Kidney glomerular epithelial cell (primary cell): ENCODE measurements at places on chromosomes 1 and 21.

- DNase-seq, result no peak
Measured at GRCh38 chr1:15440357-15440756, 2.1 kb downstream of the CTRC start.

GRCh38 chr21:29406385-29406784 is 107.7 kb downstream of the BACH1 start:
- no peak for DNase-seq

- no peak for DNase-seq
Measured at GRCh38 chr1:65156910-65157545, 9.0 kb downstream of the AK4 start.

DNA sequence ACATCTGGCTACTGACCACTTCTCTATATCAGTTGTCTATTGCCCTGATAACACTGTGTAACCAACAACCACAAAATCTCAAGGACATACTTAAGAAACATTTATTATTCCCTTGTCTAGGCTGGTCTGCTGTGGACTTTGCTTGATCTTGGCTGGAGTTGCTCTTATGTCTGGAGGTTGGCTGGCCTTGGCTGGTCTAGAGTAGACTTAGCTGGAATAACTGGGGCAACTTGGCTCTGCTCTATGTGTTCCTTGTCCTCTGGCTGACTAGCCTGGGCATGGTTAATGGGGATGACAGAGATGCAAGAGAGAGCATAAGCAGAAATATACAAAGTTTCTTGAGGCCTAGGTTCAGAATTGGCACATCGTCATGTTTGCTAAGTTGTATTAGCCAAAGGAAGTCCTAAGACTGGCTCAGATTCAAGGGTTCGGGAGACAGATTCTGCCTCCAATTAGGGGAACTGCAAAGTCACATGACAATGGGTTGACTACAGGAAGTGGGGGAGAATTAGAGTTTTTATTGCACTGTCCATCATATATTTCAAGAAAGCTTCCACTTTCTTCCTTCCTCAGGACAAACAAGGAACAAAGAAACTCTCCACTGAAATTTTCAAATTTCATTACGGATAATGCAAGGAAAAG is 61.4 kb upstream of the HMCN1 start:
- no peak for DNase-seq

GRCh38 chr1:240611619-240612480 is at the start of gene GREM2:
Gene GREM2, minus strand, starts transcription at chr1:240612155. Its CDS starts 118,680 bp downstream, at chr1:240493475.
- DNase-seq, result peak; percentile 36

- DNase-seq, result no peak
Measured at GRCh38 chr1:188043536-188044245, 1214.9 kb downstream of the PLA2G4A start.

GRCh38 chr1:71823708-71824305 is 458.5 kb downstream of the NEGR1 start:
- no peak for DNase-seq

DNA sequence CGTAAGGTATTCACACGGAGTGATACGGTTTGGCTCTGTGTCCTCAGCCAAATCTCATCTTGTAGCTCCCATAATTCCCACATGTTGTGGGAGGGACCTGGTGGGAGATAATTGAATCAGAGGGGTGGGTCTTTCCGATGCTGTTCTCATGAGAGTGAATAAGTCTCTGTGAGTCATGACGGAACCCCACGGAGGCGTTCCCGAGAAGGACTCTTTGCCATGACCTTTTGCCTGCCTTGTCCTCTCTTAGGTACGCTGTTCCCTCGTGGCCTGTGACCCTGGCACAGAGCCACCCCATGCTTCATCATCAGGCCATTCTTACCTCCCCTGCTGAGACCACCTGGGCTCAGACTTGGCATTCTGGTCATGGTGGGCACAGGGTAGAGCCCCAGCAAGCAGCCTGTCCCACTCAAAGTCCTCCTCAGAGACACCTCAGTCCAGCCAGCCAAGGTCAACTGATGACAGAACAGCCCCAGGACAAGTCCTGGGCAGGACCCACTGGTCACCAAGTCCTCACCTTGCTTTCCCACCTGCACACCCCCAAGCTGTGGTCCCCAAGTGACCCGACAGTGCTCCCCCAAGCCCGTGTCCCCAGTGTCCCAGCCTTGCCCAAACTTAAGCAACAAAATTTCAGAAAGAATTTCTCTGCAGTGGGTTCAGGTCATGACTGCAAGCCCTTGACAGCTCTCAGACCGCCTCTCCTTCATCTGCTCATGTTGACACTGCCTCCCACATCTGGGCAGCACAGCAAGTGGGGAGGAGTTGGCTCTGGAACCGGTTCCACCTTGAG is 158.4 kb downstream of the ACTL8 start:
- DNase-seq, result no peak

GRCh38 chr1:245256528-245256927 is 101.7 kb downstream of the KIF26B start:
- no peak for DNase-seq

DNA sequence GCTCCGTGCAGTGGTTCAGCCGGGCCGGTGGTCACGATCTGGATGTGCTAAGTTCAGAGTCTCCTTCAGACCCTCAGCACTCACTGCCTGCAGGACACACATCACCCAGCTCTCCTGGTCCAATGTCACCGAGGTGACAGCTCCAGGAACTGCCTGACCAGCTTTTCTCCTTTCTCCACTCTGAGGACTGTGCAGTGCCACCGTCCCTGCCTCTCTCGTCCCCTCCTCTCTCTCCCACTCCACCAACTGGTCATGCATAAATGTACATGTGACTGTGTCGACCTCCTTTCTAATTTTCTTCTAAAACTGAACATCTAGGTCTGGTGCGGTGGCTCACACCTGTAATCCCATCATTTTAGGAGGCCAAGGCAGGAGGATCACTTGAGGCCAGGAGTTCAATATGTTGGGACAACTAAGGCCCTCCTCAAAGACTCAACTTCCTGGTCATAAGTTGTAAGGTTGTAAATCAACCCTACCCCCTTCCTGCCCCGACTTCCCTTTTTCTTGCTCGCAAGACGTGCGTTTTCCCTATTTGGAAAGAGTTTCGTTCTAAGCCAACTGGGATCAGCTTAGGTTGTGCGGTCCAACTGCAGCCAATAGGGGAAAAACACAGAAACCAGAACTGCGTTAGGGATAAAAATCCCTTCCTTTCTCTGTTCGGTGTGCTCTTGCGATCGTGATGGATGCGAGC is 53.1 kb downstream of the MEGF6 start:
- no peak for DNase-seq

GRCh38 chr21:39885119-39885848 is 18.0 kb downstream of the PCP4 start:
- peak; percentile 57 for DNase-seq

- peak; percentile 13 for DNase-seq
Measured at GRCh38 chr1:202807926-202808757, at the start of gene KDM5B. Gene KDM5B, minus strand, starts transcription at chr1:202808421. Its CDS starts 116 bp downstream, at chr1:202808305.

GRCh38 chr1:44239331-44239960 is 26.2 kb downstream of the DMAP1 start:
- no peak for DNase-seq

GRCh38 chr1:8211883-8212579 is 105.9 kb upstream of the SLC45A1 start:
- DNase-seq, result peak; percentile 68

GRCh38 chr21:43971201-43971991 is 40.7 kb upstream of the TRAPPC10 start:
- no peak for DNase-seq

GRCh38 chr1:27544834-27545233 is 54.9 kb upstream of the WASF2 start:
- DNase-seq, result no peak

GRCh38 chr1:183645531-183645930 is 7.6 kb downstream of the APOBEC4 start:
- DNase-seq, result no peak

GRCh38 chr1:95641386-95641785 is 407.4 kb downstream of the RWDD3 start:
- no peak for DNase-seq

- no peak for DNase-seq
Measured at GRCh38 chr1:223886516-223886921, 40.8 kb upstream of the TP53BP2 start.

GRCh38 chr21:34593954-34594531 is 20.9 kb downstream of the RCAN1 start:
- no peak for DNase-seq

DNA sequence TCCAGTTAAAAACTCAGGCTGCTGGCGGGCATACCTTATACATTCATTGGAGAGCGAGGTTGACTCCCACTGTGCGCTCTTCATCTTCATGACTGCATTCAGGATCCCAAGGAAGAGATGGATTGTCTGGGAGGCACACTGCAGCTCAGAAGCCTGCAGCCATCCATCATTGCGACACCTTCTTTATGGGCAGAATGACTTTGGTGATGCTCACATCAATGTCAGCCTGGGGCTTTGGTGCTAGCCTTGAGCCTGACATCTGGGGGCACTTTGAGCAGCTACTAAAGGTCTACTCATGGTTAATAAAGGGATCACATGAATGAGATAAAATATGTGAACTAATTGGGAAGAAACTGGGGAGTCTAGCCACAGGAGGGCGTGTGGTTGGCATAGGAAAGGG is 229.3 kb downstream of the PRDM2 start:
- no peak for DNase-seq

GRCh38 chr1:54624466-54625464 is 1.4 kb upstream of the FAM151A start:
- no peak for DNase-seq

- peak; percentile 70 for DNase-seq
Measured at GRCh38 chr1:172476218-172476811, 32.4 kb upstream of the PIGC start.

DNA sequence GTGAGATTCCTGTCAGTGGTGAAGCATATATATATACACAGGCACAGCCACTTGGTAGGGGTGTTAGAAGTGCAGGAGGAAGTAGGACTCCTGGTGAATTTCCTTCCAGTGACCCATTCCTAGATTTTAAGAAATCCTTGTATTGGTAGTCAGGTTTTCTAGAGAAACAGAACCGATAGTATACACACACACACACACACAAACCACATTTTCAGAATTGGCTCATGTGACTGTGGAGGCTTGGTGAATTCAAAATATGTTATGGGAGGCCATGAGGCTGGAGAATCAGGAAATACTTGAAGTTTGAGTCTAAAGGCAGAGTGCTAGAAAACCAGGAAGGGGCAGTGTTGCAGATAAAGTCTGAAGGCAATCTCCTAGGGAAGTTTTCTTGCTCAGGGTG is 114.2 kb downstream of the FCRL5 start:
- no peak for DNase-seq

GRCh38 chr1:248372394-248372793 is 3.2 kb upstream of the OR2T6 start:
- no peak for DNase-seq

- peak; percentile 79 for DNase-seq
Measured at GRCh38 chr1:189619682-189620332, 857.9 kb downstream of the BRINP3 start.

DNA sequence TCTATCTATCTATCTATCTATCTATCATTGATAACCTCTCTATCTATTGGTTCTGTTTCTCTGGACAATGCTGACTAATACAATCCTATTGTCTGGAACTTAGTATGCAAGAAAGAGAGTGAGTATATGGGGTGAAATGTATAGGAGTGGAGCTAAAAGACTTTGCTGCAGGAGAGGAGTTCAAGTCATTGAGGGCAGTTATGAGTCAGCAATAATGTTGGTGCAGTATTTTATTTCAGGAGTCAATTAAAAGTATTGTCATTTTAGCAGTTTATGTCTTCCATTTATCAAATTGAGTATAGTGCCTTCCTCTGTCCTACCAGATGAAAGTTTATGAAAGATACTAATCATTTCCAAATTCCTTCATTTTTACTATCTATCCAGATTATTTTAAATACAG is 55.8 kb downstream of the MAP3K7CL start:
- no peak for DNase-seq

GRCh38 chr1:185720633-185721272 is 13.4 kb upstream of the HMCN1 start:
- DNase-seq, result peak; percentile 24

DNA sequence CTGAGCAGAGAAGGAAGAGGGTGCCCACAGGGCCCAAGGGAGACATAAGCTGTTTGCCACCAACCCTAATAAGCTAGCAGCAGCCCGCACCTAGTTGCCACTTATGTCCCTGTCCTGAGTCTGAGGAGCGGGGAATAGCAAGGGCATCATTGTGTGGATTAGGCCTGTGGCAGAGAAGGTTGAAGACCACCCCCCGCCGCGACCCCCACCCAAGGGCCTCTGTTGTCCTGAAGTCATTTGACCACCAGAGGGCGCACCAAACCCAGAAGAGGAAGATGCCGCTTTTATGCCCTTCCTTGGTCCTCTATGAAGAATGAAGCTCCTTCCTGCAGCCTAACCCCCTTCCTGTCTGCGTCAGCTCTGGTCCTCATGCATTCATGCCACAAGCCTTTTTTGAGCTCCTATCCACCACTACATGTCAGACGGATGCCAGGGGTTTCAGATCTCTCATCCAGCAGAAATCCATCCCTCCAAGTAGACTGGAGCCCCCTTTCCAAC is 16.6 kb downstream of the RHBG start:
- DNase-seq, result peak; percentile 14

GRCh38 chr1:192627901-192628300 is 8.0 kb upstream of the RGS13 start:
- DNase-seq, result no peak

DNA sequence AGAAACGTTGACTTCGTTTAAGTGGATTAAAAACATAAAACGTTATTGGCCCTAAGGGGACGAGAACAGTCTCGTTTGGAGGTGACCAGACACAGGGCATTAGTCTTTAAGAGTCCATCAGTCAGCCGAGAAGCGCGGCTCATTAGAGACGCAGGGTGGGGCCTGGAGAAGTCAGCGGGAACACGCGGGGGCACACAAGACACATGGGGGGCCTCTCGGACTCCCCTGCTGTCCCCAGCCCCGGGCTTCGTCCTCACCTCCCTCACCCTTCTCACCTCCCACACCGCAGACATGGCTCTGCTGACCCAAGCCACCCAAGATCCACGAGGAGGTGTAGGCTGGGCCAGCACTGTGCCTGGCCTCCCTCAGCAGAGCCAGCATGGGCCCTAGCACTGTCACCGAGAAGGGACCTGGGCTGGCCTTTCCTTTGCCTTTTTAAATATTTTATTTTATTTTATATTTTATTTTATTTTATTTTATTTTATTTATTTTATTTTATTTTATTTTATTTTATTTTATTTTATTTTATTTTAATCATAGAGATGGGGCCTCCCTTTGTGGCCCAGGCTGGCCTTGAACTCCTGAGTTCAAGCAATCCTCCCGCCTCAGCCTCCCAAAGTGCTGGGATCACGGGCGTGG is 48.9 kb downstream of the MORN1 start:
- no peak for DNase-seq

- DNase-seq, result no peak
Measured at GRCh38 chr1:232581932-232582331, 48.0 kb downstream of the SIPA1L2 start.

DNA sequence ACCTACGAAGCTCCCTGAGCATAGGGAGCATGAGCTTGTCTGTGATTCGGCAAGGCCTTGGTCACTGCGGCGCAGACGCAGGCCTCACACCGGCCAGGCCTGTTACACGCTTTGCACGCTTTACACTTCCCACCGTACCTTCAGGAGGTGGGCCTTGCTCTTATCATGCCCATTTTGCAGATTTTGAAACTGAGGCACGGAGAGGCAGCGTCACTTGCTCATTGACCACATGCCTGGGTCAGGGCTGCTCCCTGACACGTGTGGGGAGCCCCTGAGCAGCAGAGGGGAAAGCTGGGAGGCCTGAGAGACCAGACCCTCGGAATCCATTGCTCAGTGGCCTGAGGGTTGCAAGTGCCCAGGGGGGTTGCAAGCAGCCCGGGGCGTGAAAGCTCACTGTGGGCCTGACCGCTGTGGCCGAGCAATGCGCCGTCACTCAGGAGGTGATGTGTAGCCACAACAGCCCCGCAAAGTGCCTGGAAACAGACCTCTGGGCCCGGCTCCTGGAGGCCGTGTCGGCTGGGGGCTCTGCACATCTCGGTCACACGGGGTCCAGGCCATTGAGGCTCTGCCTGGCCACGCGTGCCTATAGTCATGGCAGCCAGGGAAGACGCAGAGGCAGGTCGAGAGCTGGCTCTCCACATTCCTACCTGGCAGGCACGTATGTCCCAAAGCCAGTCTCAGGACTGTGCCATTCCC is 6.9 kb downstream of the ARHGEF16 start:
- no peak for DNase-seq
